ENCODE measurements at places on chromosomes 13 and 19. TPM values are rescaled to one million over a fixed set of nuclear protein-coding genes. Genes with fewer than 3 reads are reported as not detected.

Gene GNG8
- total RNA-seq = not detected

Gene LILRA1
- total RNA-seq = not detected

Gene ZNF66
- 2.2 TPM for total RNA-seq

Gene HS6ST3
- total RNA-seq = under 0.01 TPM

Gene NALCN
- total RNA-seq = 21.6 TPM

Gene CBY2
- not detected for total RNA-seq

Gene LSR
- 0.25 TPM for total RNA-seq

Gene KLK5
- total RNA-seq = not detected

Gene IGFL1
- total RNA-seq = not detected

Gene ZNF491
- total RNA-seq = 1.5 TPM

Gene COL5A3
- 0.13 TPM for total RNA-seq

Gene ZNF790
- 8.5 TPM for total RNA-seq

Gene RCBTB2
- 15.6 TPM for total RNA-seq

Gene MAMSTR
- total RNA-seq = under 0.01 TPM

Gene IL11
- total RNA-seq = 0.13 TPM

Gene SAE1
- 139 TPM for total RNA-seq

Gene CDX2
- not detected for total RNA-seq

Gene FOXA3
- 0.13 TPM for total RNA-seq

Gene ZNF563
- 2.5 TPM for total RNA-seq

Gene LHB
- total RNA-seq = 0.89 TPM

Gene LGI4
- not detected for total RNA-seq

Gene FSD1
- total RNA-seq = 6.3 TPM

Gene MADCAM1
- total RNA-seq = 0.13 TPM

Gene TNFSF9
- 0.63 TPM for total RNA-seq

Gene CEACAM4
- not detected for total RNA-seq

Gene SYT3
- total RNA-seq = under 0.01 TPM

Gene ZNF155
- 6.8 TPM for total RNA-seq

Gene FUT3
- not detected for total RNA-seq

Gene SERPINE3
- total RNA-seq = not detected

Gene EBI3
- 1.5 TPM for total RNA-seq

Gene SHISA2
- total RNA-seq = 1.8 TPM

Gene IZUMO2
- not detected for total RNA-seq

Gene CRX
- total RNA-seq = not detected

Gene OVOL3
- not detected for total RNA-seq

Gene ZNF558
- 4.8 TPM for total RNA-seq

Gene CHST8
- under 0.01 TPM for total RNA-seq

Gene RNF113B
- total RNA-seq = not detected

Gene ZNF90
- 0.63 TPM for total RNA-seq

Gene SYT5
- total RNA-seq = under 0.01 TPM

Gene TNFSF13B
- total RNA-seq = 1.0 TPM

Measured in dermis microvascular lymphatic vessel endothelial cell (primary cell).